ENCODE measurements at places on chromosomes 16 and 17.

- DNase-seq: no peak
Observed at GRCh38 chr16:79001156-79001967, 599.2 kb downstream of the MAF start.

- no peak for DNase-seq
Observed at GRCh38 chr16:3292604-3293003, 9.3 kb downstream of the ZNF263 start.

- DNase-seq: no peak
Observed at GRCh38 chr17:79246225-79247190, 171.9 kb downstream of the ENGASE start.

DNA sequence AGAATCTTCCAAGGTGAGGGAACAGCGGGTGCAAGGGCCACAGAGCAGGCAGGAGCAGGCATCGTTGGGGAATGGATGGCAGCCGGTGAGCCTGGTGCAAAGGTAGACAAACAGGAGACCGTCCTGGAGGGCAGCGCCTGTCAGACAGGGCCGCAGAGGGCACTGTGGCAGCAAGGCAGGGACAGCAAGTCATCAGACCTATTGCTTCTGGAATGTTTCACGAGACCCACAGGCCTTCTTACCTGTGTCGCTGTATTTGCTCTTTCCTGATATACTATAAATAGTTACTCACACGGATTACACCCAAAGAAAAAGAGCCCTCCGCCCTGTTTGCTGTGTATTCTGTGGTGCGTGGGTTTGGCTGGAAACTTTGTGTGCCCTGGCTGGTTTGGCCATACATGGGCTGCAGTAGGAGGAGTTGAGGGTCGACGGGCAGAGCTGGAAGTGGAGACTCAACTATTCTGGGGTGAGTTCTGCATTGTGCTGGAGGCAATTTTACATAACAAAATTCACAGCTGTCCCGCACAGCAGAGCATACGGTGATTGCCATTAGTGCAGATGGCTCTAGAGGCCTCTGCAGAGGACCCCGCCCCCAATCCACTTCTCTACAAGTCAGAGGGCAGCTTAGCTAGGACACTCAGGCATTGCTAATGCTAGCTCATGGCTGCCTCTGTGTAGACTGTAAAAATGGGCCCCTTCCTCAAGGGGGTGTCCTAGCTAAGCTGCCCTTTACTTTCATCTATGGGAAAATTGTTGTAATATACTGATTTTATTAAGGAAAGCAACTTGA is 18.6 kb upstream of the POLR3E start:
- DNase-seq: no peak

GRCh38 chr17:82076018-82076784 is 10.6 kb upstream of the DUS1L start:
- DNase-seq: no peak

- no peak for DNase-seq
Observed at GRCh38 chr17:27539794-27540317, 83.6 kb downstream of the KSR1 start.
